ENCODE measurements at places on chromosomes 11 and 22.

DNA sequence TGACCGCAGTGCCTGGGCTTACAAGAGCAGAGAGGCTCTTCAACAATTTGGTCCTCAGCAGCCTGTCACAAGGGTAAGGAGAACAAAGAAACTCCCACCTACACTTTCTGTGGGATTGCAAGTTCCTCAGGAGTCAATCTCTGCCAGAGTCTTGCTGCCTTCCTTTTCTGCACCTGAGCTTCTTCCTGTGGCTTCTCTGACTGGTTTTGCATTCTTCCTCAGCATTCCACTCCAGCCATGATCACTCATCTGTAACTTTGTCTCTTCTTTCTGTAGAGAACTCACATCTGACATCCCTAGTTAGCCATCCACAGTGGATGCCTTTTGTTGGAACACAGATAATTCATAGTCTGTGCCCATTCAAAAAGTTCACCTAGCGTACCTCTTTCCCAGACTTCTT lies 14.2 kb upstream of the OR6A2 start:
- DNase-seq, result no peak

DNA sequence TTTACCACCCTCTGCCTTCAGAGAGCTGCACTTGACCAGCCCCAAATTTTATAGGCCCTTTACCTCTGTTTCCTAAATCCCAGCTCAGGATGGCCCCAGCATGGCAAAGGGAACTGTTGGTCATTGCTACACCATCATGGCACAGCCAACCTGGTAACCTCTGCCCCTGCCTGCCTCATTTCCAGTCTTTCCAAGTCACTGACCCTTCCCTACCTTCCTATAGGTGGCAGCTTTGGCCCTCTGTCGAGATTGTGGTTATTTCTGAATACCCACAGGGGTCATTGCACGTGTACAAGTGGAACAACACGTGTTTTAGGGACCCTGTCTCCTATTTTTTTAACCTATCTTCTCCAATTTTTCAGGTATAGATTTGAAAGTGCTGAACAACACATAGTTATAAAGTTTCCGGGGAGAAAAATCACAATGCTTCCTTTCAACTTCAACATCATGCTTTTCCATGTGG lies 2.8 kb downstream of the GALNT18 start:
- DNase-seq, result no peak

- peak; percentile 35 for DNase-seq
These were observed 92.5 kb downstream of the CCDC83 start for GRCh38 chr11:85947431-85948272.

DNA sequence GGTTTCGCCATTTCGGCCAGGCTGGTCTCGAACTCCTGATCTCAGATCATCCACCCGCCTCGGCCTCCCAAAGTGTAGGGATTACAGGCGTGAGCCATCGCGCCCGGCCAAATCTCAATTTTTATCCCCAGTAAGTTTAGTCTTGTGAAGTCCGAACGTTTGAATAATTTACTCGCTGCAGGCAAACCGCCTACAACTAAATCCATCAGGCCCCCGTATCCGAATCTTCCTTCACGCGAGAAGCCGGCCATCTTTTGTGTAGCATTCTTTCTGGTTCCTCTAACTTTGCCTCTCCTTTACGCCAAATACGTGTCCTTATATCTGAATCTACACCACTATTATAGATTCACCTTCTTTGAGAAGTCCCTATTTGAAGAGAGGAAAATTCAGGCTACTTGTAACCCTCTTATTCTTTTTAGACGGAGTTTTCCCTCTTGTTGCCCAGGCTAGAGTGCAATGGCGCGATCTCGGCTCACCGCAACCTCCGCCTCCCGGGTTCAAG lies 581 bp upstream of the EIF3L start:
- no peak for DNase-seq

- DNase-seq, result no peak
These were observed 19.4 kb upstream of the MALAT1 start for GRCh38 chr11:65479184-65480145.

GRCh38 chr11:84673753-84674152 lies 953.4 kb downstream of the DLG2 start:
- DNase-seq, result no peak

DNA sequence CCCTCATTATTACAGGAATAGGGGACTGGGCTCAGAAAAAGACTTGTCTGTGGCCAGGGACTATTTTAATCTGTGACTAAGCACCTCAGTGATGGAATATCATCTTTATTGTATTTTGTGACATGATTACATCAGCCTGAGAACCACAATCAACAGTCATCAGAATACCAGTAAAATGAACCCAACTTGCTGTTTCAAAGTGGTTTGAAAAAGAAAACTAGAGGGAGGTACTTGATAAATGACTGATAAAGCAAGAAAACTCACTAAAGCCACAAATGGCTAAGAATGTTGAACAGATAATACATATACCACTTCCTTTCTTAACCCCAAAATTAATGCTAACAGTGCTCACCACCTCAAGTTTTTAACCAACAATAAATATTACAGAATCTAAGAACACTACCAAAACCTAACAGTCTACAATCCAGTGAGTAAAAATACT lies 155.7 kb downstream of the ATG16L2 start:
- no peak for DNase-seq

DNA sequence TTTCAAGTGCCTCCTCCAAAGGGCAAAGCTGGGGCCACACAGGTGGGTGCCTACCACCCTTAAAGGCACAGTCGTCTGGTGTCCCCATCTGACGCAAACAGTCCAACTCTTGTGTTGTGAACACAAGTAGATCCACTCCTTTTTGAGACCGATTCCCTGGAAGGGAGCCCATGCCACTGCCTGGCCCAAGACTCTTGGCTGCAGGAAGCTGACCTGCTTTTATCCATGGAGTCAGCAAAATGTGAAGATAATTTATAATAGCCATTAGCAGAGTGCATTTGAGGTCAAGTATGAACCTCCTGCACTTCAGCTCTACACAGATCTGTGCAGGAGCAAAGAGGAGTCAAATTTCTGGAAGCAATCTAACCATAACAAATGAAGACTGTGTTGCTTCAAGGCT lies 68.5 kb downstream of the ADM start:
- no peak for DNase-seq

GRCh38 chr11:65316227-65317024 lies 1.8 kb downstream of the CDC42EP2 start:
- no peak for DNase-seq

DNA sequence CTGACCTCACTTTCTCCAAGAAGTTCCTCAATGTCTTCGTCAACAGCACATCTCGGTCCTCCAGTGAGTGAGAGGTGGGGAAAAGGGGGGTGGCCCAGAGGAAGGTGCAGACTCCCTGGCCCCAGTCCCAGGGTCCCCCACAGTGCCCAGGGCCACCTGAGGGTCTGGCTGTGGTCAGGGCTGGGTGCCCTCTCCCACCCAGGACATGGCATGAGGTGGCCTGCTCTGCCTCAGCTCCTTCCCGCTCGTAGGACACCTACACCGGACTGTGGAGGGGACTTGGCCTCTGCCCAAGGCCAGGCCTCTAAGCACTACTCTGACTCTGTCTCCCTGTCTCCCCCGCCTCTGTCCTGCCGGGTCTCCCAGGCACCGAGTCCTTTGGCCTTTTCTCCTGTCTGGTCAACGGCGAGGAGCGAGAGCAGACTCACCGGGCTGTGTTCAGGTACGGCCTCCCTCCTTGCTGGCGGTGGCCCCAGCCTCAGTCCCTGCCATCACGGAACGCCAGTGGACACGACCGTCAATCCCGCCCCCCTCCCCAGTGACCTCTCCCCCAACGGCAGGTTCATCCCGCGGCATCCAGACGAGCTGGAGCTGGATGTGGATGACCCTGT lies 4.5 kb downstream of the MAPK8IP2 start:
- no peak for DNase-seq

- DNase-seq, result no peak
These were observed 2.7 kb downstream of the CCND1 start for GRCh38 chr11:69643646-69644045.

- no peak for DNase-seq
These were observed 608 bp downstream of the MLC1 start for GRCh38 chr22:50084614-50085021.

DNA sequence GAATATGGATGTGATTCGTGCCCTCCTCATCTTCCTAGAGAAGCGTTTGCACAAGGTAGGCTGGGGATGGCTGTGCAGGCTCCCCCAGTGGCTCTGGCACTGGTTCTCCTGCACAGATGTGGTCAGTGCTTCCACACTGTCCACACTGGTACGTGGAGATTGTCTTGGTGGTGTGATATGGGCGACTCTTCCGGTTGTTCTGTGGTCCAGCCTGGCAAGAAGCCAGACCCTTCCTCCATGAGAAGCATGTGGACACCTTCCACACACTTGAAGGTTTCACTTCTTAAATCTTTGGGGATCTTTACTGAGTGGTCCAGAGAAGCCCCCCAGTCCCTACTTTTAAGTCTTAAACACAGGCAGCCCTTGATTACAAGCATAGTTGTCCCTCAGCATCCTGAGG lies 3.8 kb downstream of the RIC8A start:
- DNase-seq, result no peak

DNA sequence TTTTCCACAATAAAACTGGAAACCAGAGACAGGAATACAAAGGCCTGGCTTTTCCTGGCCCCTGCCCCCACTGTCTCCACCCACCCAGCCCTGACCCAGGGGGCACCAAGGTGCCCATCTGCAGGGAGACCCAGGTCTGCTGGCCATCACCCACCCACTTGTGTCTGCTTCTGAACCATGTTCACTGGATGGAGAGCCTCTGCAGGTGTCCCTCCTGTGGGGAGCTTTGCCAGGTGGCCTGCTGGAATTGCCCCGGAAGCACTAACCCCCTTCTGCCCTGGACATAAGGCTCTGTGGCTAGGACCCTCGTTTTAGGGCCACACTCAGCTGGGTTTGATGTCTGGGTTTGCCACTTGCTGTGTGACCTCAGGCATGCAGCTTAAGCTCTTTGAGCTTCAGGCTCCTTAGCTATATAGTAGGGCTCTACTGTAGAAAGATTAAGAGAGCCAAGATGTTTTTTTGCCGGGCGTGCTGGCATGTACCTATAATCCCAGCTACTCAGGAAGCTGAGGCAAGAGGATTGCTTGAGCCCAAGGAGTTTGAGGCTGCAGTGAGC lies 3.9 kb downstream of the SCARF2 start:
- no peak for DNase-seq

- DNase-seq, result no peak
These were observed 13.1 kb upstream of the LYVE1 start for GRCh38 chr11:10581481-10582019.

DNA sequence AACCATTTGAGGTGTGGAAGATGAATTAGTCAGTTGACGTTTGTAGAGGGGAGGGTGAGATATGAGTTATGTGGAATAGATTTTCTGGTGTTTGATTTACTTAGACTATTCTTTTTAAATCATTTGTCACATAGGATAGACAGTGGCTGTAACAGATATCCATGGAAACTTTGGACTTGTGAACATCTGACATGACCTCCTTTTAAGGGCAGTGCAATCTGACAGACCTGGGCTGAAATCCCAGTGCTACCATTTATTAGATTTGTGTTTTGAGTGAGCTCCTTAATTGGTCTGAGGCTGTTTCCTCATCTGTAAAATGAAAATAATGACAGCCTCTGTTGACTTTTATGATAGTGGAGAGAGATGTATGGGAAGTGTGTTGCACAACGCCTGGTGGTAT lies 159.9 kb downstream of the TEAD1 start:
- no peak for DNase-seq

GRCh38 chr11:46493791-46494190 lies 100.0 kb downstream of the AMBRA1 start:
- DNase-seq, result no peak

GRCh38 chr22:33666279-33666960 lies 253.9 kb downstream of the LARGE1 start:
- no peak for DNase-seq

DNA sequence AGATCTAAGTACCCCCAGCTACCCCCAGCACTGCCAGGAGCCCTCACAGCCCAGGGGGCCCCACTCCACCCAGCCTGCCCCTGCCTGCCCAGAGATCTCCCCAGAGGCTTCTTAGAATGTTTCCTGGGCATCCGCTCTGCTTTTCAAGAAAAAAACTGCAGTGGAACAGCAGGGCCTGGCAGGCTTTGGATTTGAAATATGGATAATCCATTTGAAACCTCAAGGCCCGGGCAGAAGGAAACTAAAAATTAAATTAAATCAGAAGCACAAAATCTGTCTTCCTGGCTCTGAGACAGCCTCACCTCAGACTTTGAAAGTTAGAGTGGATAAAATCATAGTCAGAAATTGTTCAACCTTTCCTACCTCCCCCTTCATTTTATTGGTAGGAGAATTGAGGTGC lies 273.6 kb downstream of the OPCML start:
- no peak for DNase-seq

DNA sequence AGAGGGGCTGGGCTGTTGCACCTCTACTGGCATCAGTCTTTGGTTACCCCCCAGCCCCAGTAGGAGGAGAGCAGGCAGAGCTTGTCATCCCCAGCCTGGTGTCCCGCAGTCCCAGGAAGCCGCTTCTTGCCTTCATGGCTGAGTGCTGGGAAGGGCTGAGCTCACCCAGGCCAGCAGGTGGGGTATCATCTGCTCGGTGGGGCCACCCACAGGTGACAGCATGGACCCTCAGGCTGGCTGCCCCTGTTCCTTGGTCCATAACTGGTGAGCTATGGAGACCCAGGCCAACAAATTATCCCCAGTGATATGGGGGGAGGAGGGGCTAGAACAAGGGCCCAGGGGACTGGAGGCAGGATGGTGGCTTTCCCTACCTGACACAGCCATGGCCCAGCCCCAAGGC lies 6.5 kb upstream of the RHOD start:
- DNase-seq, result no peak

DNA sequence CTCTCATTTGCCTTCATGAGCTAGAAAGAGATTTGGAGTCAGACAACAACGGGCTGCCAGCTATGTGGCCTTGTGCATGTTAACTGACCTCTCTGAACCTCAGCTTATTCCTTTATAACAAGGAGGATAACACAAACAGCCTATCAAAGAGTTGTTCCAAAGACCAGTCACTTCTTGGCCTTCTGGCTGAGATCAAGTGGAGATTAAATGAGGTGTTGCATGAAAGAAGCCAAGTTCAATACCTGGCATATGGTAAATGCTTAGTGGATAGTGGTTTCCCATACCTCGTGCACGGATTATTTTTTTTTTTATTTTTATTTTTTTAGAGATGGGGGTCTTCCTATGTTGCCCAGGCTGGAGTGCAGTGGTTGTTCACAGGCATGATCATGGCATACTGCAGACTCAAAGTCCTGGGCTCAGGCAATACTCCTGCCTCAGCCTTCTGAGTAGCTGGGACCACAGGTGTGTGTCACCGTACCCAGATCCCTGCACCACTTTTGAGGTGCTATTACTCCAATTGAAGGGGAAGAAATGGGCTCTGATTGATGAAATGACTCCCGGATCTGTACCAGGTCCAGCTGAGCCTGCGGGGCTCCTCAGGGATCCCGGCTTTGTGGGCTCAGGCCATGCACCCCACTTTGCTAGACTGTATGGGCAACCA lies 4.9 kb downstream of the LGALS1 start:
- DNase-seq, result no peak

- no peak for DNase-seq
These were observed 318.7 kb downstream of the BRD1 start for GRCh38 chr22:49509016-49509415.

- DNase-seq, result no peak
These were observed 70.0 kb downstream of the STIM1 start for GRCh38 chr11:3925513-3925912.

- no peak for DNase-seq
These were observed 16.6 kb downstream of the PLEKHA7 start for GRCh38 chr11:16997624-16998023.

Data from activated CD4-positive, alpha-beta T cell treated with anti-CD3 and anti-CD28 coated beads, Interleukin-2, amount 50 U/mL, for 48 hours (primary cell).